Stimulated activated CD8-positive, alpha-beta memory T cell treated with anti-CD3 and anti-CD28 coated beads, Interleukin-2, amount 100 ng/mL, for 48 hours (primary cell): ENCODE measurements at places on chromosomes 16 and 17.

GRCh38 chr16:82652826-82653225 is 26.1 kb downstream of the CDH13 start:
- no peak for DNase-seq

DNA sequence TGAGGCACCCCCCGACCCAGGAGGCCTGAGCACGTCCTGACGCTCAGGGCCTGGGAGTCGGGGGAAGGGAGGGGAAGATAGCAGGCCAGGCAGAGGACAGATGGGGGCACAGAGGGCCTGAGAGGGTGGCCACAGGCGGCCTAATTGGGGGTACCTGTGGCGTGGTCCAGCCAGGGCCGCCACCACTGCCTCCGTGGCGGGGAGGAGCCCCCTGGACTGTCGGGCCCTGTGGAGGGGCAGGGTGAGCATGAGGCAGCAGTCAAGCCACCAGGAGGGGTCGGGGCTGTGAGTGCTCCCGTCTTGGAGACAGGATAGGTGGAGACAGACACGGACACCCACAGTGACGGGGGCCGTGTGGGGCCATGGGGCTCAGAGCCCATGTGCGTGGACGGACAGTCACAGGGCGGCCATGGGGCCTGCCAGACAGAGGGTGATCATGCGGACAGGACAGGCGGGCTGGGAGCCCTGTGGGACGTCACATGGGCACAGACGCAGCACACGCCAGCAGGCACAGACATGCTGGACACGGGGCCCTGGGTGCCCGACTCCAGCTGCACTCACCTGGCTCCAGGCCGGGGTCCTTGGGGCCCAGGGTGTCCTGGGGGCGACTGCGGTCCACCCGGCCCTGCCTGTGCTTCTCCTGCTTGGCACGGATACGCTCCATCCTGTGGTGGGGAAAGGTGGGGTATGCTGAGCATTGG is 18.7 kb downstream of the CTU2 start:
- DNase-seq: no peak

DNA sequence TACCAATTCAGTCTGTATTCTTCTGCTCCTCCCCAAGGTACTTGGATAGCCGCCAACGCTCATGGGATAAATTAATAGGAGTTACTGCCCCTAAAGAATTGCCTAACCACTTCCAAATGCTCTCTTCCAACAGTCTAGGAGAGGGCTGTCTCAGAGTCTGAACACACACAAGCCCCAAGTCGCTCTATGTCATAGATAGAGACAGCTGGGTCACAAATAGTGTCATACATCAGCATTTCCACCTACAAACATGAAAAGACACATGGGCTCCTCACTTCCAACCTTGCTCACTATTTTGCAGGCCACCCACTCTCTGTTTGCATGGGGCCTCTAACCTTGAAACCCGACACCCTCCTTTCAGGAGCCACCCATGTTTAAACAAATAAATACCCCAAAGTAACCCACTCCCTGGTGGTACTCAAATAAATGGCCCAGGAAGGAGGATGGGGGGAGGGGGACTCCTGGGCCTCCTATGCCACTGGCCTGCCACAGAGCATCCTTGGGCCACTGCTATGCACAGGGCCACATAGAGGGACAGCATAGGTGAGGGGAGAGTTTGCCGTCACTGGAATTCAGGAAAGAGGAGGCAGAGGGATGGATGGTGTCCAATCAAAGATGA is 265.9 kb downstream of the SOX9 start:
- no peak for DNase-seq

- no peak for DNase-seq
Measured at GRCh38 chr16:27952811-27953210, 110.7 kb downstream of the GSG1L start.

DNA sequence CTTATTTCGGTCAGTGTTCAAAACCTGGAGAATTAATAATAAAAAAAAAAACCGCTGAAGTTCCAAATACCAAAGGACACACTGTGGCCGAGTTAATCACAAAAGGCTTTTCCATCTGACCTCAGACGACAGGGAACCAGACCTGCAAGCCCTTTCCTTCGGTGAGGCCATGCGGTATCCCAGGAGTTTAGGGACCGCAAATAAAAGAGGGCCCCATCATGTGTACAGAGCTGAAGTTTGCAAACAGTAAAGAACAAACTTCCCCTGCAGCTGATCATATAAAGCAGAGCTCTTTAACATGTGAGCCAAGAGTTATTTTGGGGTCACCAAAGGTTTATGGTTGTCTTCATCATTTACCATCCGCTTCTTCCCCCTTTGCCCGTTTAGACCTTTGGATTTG is 33.0 kb upstream of the FOXJ1 start:
- DNase-seq: no peak

DNA sequence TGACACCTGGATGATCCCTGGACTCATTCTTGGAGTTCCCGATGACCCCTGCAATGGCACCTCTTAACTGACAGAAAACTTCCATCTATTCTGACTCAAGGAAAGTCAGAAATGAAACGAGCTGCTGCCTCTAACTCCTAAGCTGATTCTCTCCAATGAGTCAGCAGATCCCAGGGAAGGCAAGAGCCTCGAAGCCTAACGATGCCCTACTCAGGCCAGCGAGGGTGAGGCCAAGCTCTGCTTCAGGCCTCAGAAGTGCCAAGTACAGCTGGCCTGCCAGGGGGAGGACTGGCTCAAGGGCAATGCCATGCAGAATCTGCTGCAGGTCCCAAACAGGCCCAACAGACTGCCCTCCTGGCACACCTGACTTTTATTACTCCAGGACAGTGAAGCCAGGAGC is 36.3 kb downstream of the PLXDC1 start:
- no peak for DNase-seq

DNA sequence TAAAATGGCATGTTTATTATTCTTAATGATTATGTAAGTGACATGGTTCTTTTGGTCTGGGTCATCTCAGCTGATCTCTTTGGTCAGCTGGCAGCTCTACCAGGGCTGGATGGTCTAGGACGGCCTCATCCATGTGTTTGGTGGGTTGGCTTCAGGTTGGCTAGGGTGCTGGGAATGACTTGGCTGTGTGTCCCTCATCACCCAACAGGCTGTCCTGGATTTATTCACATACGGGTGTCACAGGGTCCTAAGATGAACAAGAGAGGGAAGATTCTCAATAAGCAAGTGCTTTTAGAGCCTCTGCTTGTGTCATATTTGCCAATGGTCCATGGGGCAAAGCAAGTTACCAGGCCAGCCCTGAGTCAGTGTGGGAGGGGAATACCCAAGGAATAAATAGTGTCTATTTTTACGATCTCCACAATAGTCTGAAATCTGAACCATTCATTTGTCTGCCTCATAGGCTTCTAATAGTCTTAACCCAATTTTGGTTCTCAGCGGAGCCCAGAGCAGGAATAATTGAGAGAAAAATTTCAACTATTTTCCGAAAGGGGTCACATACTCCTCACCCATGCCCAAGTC is 157.5 kb downstream of the HS3ST2 start:
- no peak for DNase-seq

GRCh38 chr17:6435051-6435450 is at the start of gene AIPL1:
AIPL1 (minus strand) TSS chr17:6435121; CDS start chr17:6435104, 17 bp downstream.
- DNase-seq: no peak

GRCh38 chr17:78769196-78769773 is 12.8 kb downstream of the CYTH1 start:
- no peak for DNase-seq

- DNase-seq: no peak
Measured at GRCh38 chr17:3956327-3956957, 7.8 kb downstream of the ATP2A3 start.

DNA sequence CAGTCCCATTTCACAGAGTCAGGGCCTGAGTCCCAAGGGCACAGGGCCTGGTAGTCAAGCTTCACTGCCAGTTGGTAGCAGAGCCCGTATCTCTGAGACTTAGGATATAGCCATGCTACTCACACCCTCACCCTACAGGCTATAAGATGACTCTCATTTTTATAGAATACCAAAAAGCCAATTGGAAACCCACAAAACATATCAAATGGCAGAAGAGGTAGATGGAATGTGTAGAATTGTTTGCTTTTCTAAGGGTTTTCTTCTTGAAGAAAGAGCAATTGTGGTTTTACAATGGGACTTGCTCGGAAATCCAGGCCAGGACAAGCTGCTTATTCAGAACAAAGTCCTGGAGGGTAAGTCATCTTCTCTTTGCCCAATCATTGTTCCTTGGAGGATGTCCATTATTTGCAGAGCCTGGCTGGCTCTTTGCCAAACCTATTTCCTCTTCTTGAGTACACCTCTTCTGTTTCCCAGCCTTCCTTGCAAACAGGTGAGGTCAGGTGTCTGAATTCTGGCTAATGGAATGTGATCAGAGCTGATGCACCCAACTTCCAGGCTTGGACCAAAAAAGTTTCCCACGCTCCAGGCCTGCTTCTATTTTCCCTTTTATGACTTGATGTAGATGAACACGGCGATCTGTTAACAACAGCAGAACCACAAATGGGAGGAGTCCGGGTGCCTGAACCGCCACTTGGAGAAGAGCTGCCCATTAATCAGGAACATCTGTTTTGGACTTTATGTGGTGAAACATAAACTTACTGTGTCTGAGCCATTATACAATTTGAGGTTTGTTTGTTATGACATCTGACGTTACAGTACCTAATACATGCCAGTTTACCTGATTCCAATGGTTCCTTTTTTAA is 16.9 kb upstream of the CCL22 start:
- no peak for DNase-seq

DNA sequence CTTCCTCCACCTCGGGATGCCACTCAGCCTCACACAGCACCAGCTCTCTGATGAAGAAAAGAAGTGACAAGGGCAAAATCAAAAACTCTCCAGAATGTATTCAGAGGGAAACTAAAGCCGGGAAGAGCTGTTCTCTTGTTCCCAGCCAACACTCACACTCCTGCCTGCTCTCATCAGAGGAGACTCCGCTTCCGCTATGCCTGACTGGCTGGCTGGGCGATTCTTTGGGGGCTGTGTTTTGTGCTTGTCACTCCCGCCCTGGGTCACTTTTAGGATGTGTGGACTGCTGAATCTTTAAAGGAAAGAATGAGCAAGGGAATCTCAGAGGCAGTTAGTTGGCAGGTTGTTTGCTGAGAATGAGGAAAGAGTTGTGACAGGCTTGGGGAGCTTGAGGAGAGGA is 54.6 kb upstream of the TBX2 start:
- no peak for DNase-seq

- no peak for DNase-seq
Measured at GRCh38 chr16:69106491-69107315, 1.2 kb downstream of the HAS3 start.

DNA sequence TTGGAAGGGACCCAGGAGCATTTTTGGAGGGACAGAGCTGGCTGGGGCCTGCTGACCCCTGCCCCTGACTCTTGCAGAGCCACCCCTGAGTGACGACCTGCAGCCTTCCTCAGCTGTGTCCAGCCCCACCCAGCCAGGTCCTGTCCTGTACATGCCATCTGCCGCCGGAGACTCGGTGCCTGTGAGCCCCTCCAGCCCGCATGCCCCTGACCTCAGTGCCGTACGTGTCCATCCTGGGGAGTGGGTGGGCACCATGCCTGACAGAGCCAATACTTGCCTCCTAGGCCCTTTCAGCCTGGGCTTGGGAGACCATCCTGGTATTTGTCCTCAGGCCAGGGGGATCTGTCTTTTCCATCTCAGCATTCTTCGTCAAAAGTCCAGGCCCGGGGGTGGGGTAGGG is 27.5 kb downstream of the UNC13D start:
- no peak for DNase-seq

- no peak for DNase-seq
Measured at GRCh38 chr16:14007450-14007849, 63.7 kb upstream of the MRTFB start.
